ENCODE measurements at places on chromosomes 2 and 18. TPM values are rescaled to one million over a fixed set of nuclear protein-coding genes. Genes with fewer than 3 reads are reported as not detected.
A peak's percentile ranks its signal among the peaks of the same experiment; 100 is the strongest.

The MREG gene
- 13.8 TPM for total RNA-seq

The PDCD1 gene
- 0.57 TPM for total RNA-seq

- no peak for DNase-seq
These were observed 157.7 kb downstream of the COL4A4 start for GRCh38 chr2:227006189-227006897.

- DNase-seq: no peak
These were observed 42.7 kb downstream of the COLEC12 start for GRCh38 chr18:457521-458412.

- DNase-seq: no peak
These were observed 517.0 kb upstream of the KLHL29 start for GRCh38 chr2:22867973-22868372.

The GCKR gene
- total RNA-seq: 1.9 TPM

GRCh38 chr2:159615367-159616285, 722 bp downstream of the BAZ2B start:
- peak; percentile 93 for DNase-seq

GRCh38 chr2:230947908-230948365, 22.9 kb upstream of the GPR55 start:
- no peak for DNase-seq

The ADRA2B gene
- 1.1 TPM for total RNA-seq

GRCh38 chr2:101617796-101618195, 79.7 kb upstream of the MAP4K4 start:
- no peak for DNase-seq

GRCh38 chr2:191051825-191052778, 38.1 kb upstream of the STAT1 start:
- no peak for DNase-seq

DNA sequence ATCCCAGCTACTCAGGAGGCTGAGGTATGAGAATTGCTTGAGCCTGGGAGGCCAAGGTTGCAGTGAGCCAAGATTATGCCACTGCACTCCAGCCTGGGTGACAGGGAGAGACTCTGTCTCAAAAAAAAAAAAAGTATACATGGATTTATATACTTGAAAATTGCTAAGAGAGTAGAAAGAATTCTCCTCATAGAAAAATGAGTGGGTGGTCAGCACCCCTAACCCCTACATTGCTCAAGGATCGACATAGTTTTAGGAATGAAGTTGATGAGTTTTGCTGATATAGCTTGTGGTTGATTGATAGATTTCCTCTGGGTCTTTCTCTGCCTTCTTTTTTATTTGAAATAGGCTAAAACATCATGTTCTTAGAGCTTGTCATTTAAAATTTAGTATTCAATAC, 58.9 kb downstream of the EML4 start:
- DNase-seq: no peak

DNA sequence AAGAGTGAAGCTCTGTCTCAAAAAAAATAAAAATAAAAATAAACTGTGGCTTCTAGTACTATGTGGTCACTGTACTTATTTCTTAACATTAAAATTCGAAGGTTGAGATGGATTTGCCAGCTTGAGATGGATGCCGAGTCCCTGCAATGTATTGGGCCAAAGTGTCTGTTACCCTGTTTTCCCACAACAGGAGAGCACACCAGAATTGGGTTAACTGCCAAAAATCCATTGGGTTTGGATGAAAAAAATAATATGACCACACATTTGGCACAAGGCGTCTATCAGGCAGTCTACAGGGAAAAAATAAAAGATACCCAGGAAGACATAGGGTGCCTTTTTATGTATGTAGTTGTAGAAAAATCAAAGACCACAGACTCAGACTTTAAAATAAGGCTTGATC, 19.2 kb upstream of the MAPRE3 start:
- no peak for DNase-seq

The UGT1A3 gene
- 20.8 TPM for total RNA-seq

DNA sequence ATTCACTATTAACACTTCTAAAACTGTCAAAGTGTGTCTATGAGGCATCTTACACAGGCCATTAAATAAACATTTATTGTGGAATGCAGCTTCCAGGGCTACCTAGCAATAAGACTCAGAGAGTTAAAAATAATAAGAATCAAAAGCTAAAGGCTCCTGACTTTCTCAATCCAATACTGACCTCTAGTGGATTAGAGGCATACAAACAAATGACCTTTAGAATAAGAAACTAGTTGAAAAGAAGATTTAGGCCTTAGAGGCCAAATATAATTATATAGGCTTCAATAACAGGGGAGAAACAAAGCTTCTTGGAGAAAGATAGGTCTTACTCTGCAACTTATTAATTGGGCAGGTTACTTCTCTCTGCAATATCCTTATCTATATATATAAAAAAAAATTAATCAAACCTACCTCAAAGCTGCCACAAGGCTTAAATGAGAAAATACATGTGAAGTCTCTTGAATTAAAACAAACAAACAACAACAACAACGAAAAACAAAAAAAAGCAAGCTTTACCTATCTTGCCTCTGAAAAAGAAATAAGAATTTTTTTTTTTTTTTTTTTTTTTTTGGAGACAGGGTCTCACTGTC, 246.1 kb downstream of the EXOC6B start:
- no peak for DNase-seq

The CFAP221 gene
- total RNA-seq: 2.8 TPM

GRCh38 chr18:3055186-3055728, 42.3 kb upstream of the LPIN2 start:
- no peak for DNase-seq

The CHRNG gene
- total RNA-seq: not detected

Data from ureter (tissue), 1 donor.